ENCODE measurements at places on chromosomes 2 and 18.

- H3K27me3 ChIP-seq = peaks cover 5% of the 10 kb centered on the region
- peaks cover 10% of the 10 kb centered on the region for H3K4me1 ChIP-seq
- H3K36me3 ChIP-seq = peaks cover 2% of the 10 kb centered on the region
- peak overlapping the region; percentile 83 for H3K27ac ChIP-seq
- no peak for DNase-seq
These were observed 126.7 kb downstream of the OSBPL1A start for GRCh38 chr18:24270937-24271380.

GRCh38 chr18:28816155-28816554 is 639.2 kb upstream of the CDH2 start:
- no peak overlapping the region for H3K27ac ChIP-seq
- DNase-seq = no peak
- H3K27me3 ChIP-seq = no peaks in the 10 kb centered on the region
- H3K4me3 ChIP-seq = no peak overlapping the region

GRCh38 chr2:104158191-104158590 is 695.7 kb upstream of the POU3F3 start:
- peaks cover 5% of the 10 kb centered on the region for H3K27me3 ChIP-seq
- DNase-seq = no peak
- no peak overlapping the region for H3K4me3 ChIP-seq
- no peak overlapping the region for H3K27ac ChIP-seq

DNA sequence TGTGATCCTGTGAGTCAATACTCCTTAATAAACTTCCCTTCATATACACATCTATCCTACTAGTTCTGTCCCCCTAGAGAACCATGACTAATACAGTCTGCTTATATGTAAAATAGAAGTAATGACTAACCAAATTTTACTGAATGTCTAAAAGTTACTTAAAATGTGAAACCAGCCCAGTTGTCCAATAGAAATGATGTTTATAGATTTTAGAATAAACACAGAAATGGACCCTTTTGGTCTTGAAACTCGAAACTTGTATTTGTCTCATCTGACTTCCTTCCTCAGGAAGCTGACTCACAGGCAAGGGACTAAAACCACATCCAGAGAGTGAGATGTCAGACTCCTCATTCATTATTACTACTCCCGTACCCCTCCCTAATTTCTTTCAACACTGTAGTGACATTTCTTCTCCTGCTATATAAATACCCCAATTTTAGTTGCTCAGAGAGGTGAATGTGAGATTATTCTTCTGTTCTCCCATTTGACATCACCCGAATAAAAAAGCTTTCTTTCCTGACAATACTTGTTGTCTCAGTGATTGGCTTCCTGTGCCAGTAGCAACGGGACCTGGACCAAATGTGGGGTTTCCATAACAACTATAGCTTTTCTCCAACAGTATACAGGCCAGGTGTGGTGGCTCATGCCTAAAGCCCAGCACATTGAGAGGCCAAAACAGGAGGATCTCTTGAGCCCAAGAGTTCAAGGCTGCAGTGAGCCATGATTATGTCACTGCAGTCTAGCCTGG is 486.0 kb downstream of the ERBB4 start:
- H3K27me3 ChIP-seq = no peaks in the 10 kb centered on the region
- no peak overlapping the region for H3K27ac ChIP-seq
- H3K4me3 ChIP-seq = no peak overlapping the region
- peaks cover 36% of the 10 kb centered on the region for H3K36me3 ChIP-seq

DNA sequence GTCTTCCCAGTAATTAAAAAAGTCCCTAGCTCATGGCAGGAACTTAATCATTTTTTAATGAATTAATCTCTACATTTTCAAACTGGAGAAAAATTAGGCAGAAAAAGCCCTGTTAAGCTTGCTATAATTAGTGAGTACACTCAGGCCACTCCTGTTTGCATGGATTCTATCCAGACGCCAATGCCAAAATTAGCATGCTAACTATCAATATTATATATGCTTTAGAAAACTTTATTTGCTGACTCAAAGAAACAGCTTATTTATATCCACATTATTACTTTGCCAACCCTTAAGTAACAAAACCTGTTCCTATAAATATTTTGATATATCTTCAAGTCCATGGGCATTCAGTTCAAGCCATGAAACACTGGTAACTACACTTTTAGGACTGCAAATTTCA is 90.9 kb downstream of the SMC6 start:
- H3K36me3 ChIP-seq = peaks cover 4% of the 10 kb centered on the region
- H3K27me3 ChIP-seq = no peaks in the 10 kb centered on the region
- no peak overlapping the region for H3K27ac ChIP-seq
- H3K4me3 ChIP-seq = no peak overlapping the region

- peaks cover 24% of the 10 kb centered on the region for H3K27me3 ChIP-seq
- no peak overlapping the region for H3K4me3 ChIP-seq
- no peak for DNase-seq
- H3K27ac ChIP-seq = no peak overlapping the region
These were observed 181.3 kb downstream of the SEPTIN10 start for GRCh38 chr2:109432421-109432820.

DNA sequence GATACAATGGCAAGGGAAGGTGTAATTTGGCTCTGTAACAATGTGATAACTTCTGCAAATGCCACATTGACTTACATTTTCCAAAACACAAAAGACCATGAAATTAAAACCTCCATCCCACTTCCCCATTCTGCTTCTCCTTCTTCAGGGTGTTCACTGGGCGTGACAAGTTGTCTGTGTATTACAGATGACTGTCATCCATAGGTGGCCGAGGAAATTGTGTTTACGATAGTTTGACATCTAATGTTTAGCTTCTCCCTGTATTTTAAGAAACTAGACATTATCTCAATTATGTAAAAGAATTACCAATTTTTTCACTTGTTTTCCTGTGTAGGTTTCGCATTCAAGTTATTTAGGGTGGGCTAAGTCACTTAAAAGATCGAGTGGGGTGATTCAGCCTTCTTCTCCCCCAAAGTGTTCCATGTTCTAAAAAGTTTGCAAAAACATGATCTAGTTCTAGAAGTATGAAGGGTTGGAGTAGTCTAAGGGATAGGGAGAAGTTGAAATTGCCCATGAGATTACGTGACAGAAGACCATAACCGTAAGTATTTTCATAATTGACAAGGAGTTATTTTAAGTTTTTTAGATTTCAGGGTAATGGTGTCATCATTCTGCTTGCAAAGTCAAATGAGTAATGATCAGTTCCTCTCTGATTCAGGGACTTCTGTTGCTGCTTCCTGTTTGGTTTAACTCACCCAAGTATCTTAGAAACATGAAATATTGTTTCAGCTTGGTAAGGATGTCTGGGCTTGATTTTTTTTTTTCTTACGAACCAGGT is 25.2 kb upstream of the CYTIP start:
- no peak overlapping the region for H3K27ac ChIP-seq
- DNase-seq = no peak
- H3K4me3 ChIP-seq = no peak overlapping the region
- no peaks in the 10 kb centered on the region for H3K36me3 ChIP-seq

- no peak overlapping the region for H3K4me3 ChIP-seq
- peaks cover 8% of the 10 kb centered on the region for H3K4me1 ChIP-seq
- DNase-seq = no peak
- peaks cover 4% of the 10 kb centered on the region for H3K36me3 ChIP-seq
These were observed 69.1 kb downstream of the GAREM1 start for GRCh38 chr18:32401621-32402020.

GRCh38 chr2:151637271-151637781 is 97.0 kb downstream of the NEB start:
- H3K36me3 ChIP-seq = no peaks in the 10 kb centered on the region
- peaks cover 15% of the 10 kb centered on the region for H3K4me1 ChIP-seq
- no peak overlapping the region for H3K27ac ChIP-seq
- no peak for DNase-seq
- H3K4me3 ChIP-seq = no peak overlapping the region

DNA sequence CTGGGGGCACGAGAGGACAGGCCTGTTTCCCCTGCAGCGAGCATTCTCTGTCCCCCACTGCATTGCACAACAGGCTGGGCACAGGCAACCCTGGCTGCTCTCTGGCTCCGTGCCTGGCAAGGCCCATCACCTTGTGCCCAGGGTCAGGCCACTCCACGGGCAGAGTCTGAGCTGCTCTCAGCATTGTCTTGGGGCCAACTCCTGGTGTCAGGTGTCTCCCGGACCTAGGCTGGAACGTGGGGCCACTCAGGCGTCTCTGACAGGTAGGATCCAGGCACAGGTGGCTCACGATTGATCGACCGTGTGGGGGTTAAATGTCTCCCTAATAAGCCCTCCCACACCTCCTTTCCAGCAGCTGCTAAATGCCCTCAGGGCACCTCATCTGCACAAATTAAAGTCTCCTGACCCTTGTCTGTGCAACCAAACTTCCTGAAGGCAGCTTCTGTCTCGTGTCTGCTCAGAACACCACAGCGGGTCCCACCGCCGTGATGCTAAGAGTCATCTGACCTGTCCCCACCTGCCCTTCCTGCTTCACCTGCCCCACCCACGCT is 66.6 kb upstream of the GPC1 start:
- H3K36me3 ChIP-seq = no peaks in the 10 kb centered on the region
- no peak overlapping the region for H3K27ac ChIP-seq
- no peaks in the 10 kb centered on the region for H3K27me3 ChIP-seq
- DNase-seq = no peak

- no peaks in the 10 kb centered on the region for H3K27me3 ChIP-seq
- peak overlapping the region; percentile 94 for H3K27ac ChIP-seq
- H3K4me3 ChIP-seq = peak overlapping the region; percentile 81
- H3K4me1 ChIP-seq = peaks cover 3% of the 10 kb centered on the region
- no peaks in the 10 kb centered on the region for H3K36me3 ChIP-seq
- no peak for DNase-seq
These were observed 710 bp downstream of the DUSP19 start for GRCh38 chr2:183079139-183079775.

DNA sequence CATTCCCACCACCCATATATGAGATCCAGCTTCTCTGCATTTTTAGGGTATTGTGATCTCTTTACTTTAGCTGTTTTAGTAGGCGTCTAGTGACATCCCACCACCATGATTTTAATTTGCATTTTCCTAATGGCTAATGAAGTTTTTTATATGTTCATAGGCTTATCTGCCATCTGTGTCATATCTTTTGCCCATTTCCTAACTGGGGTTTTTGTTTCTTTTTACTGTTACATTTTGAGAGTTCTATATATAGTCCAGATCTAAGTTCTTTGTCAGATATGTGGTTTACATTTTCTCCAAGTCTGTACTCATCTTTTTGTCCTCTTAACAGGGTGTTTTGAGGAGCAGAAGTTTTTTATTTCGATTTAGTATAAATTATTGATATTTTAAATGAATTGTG is 39.6 kb downstream of the PTPN2 start:
- peaks cover 6% of the 10 kb centered on the region for H3K36me3 ChIP-seq
- no peaks in the 10 kb centered on the region for H3K27me3 ChIP-seq
- no peak for DNase-seq

GRCh38 chr18:12306752-12307700 is 1.0 kb upstream of the TUBB6 start:
- DNase-seq = no peak
- H3K4me3 ChIP-seq = peak overlapping the region; percentile 76
- H3K36me3 ChIP-seq = peaks cover 5% of the 10 kb centered on the region
- H3K27me3 ChIP-seq = peaks cover 56% of the 10 kb centered on the region

- no peak for DNase-seq
- H3K4me1 ChIP-seq = peaks cover 8% of the 10 kb centered on the region
- H3K27ac ChIP-seq = no peak overlapping the region
- H3K36me3 ChIP-seq = peaks cover 3% of the 10 kb centered on the region
- H3K4me3 ChIP-seq = no peak overlapping the region
- no peaks in the 10 kb centered on the region for H3K27me3 ChIP-seq
These were observed 34.9 kb downstream of the C18orf54 start for GRCh38 chr18:54392543-54393023.

DNA sequence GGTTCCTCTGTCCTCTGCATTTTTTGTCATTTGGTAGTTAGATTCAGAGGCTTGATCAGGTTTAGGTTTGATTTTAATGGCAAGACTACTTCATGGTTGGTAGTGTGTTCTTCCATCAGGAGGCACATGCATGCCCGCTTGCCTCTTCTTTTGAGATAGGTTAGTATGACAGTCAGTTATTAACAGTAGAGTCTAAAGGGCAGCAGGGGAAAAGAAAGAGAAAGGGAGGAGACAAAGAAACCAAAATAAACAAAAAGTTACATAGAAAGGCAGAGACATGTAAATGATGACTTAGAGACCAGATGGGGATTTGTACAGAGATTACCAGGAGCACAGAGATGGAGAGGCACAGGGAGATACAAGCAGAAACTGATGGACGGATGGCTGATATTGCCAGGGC is 10.2 kb upstream of the RMP24 start:
- no peak overlapping the region for H3K4me3 ChIP-seq
- DNase-seq = no peak
- no peaks in the 10 kb centered on the region for H3K4me1 ChIP-seq
- no peak overlapping the region for H3K27ac ChIP-seq

GRCh38 chr2:190722061-190722759 is 73.3 kb downstream of the NAB1 start:
- H3K27ac ChIP-seq = no peak overlapping the region
- no peaks in the 10 kb centered on the region for H3K36me3 ChIP-seq
- H3K4me3 ChIP-seq = no peak overlapping the region

- H3K4me3 ChIP-seq = no peak overlapping the region
- peaks cover 3% of the 10 kb centered on the region for H3K36me3 ChIP-seq
- DNase-seq = no peak
These were observed 83.5 kb downstream of the COBLL1 start for GRCh38 chr2:164757934-164758695.

GRCh38 chr2:222355860-222356259 is 57.1 kb upstream of the PAX3 start:
- no peak overlapping the region for H3K4me3 ChIP-seq
- no peaks in the 10 kb centered on the region for H3K4me1 ChIP-seq
- no peaks in the 10 kb centered on the region for H3K36me3 ChIP-seq

- no peak for DNase-seq
- H3K27ac ChIP-seq = no peak overlapping the region
- no peaks in the 10 kb centered on the region for H3K27me3 ChIP-seq
- H3K36me3 ChIP-seq = peaks cover 4% of the 10 kb centered on the region
- no peak overlapping the region for H3K4me3 ChIP-seq
These were observed 22.1 kb upstream of the CATIP start for GRCh38 chr2:218334531-218334930.

GRCh38 chr2:37623406-37623805 is 48.0 kb downstream of the CDC42EP3 start:
- H3K27ac ChIP-seq = no peak overlapping the region
- no peaks in the 10 kb centered on the region for H3K36me3 ChIP-seq
- no peaks in the 10 kb centered on the region for H3K27me3 ChIP-seq
- H3K4me1 ChIP-seq = no peaks in the 10 kb centered on the region

Measured in progenitor cell of endocrine pancreas (in vitro differentiated cells).